A549 treated with RU486 at 1 μM for 4 hours (cell line): ENCODE measurements at places on chromosomes 3 and 15. TPM values are rescaled to one million over a fixed set of nuclear protein-coding genes. Genes with fewer than 3 reads are reported as not detected.

Gene ITIH3
- total RNA-seq = 0.12 TPM in 1 of 5 replicates, not detected in the others

Gene ENTPD3
- total RNA-seq = 0.11 TPM in 1 of 5 replicates, not detected in the others

Gene FRMD5
- total RNA-seq = 3.8 to 5.1 TPM (median 4.4 TPM) in 5 replicates

Gene GASK1A
- total RNA-seq = not detected in 5 replicates

Gene RAB6B
- 0.91 to 2.8 TPM (median 2.2 TPM) in 5 replicates for total RNA-seq

Gene ABHD17C
- total RNA-seq = 34.9 to 46.6 TPM (median 41.1 TPM) in 5 replicates

Gene KLHL24
- total RNA-seq = 5.1 to 7.2 TPM (median 6.2 TPM) in 5 replicates

Gene GOLGA8M
- 0.10 to 0.29 TPM in 2 of 5 replicates, not detected in the others for total RNA-seq

Gene KBTBD12
- not detected in 5 replicates for total RNA-seq

Gene CPLX3
- not detected in 5 replicates for total RNA-seq

Gene SOX14
- not detected in 5 replicates for total RNA-seq

Gene TMOD3
- 38.7 to 66.3 TPM (median 53.3 TPM) in 5 replicates for total RNA-seq

Gene RBP2
- total RNA-seq = not detected in 5 replicates

Gene TM6SF1
- total RNA-seq = 0.19 to 0.31 TPM (median 0.28 TPM) in 3 of 5 replicates, not detected in the others

Gene CCR9
- not detected in 5 replicates for total RNA-seq

Gene ATP13A5
- not detected in 5 replicates for total RNA-seq

Gene IL5RA
- total RNA-seq = not detected in 5 replicates

Gene CACNA1D
- 0.42 to 0.97 TPM (median 0.81 TPM) in 5 replicates for total RNA-seq

Gene TNFAIP8L3
- total RNA-seq = 5.3 to 9.7 TPM (median 6.9 TPM) in 5 replicates

Gene CNTN3
- not detected in 5 replicates for total RNA-seq
